Mesenchymal stem cell (in vitro differentiated cells and primary cell): ENCODE measurements at places on chromosomes 7 and 10.

- DNase-seq = no peak
These were observed 701.4 kb downstream of the SUGCT start for GRCh38 chr7:40836218-40836617.

- no peak for DNase-seq
These were observed 509.9 kb downstream of the PARD3 start for GRCh38 chr10:34305189-34305588.

GRCh38 chr10:32957341-32958084 lies 517 bp downstream of the ITGB1 start:
- DNase-seq = no peak

DNA sequence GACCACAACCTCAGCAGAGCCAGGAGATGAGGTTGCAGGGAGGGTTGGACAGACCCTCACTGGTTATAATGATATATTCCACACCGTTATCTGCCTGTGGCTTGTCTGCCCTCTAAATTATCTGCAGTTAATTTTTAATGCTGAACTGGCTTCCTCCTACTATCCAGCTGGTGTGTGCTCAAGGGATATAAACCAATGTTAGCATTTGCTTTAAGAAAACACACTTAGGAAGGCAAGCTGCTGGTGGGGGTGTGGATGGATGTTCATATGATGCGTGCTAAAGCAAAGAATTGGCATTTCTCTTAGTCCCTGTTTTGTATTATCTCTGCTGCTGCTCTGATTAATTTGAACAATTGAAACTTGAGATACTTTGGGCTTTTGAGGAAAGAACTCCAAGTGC lies 132.2 kb upstream of the NPVF start:
- DNase-seq = no peak
